Stimulated activated memory B cell treated with anti-CD40 and anti-IgM and Interleukin-4, amounts not matched to agents 10 μg/mL and 1 μg/mL and 100 μg/mL, for 72 hours (primary cell): ENCODE measurements at places on chromosomes 6 and 20.

DNA sequence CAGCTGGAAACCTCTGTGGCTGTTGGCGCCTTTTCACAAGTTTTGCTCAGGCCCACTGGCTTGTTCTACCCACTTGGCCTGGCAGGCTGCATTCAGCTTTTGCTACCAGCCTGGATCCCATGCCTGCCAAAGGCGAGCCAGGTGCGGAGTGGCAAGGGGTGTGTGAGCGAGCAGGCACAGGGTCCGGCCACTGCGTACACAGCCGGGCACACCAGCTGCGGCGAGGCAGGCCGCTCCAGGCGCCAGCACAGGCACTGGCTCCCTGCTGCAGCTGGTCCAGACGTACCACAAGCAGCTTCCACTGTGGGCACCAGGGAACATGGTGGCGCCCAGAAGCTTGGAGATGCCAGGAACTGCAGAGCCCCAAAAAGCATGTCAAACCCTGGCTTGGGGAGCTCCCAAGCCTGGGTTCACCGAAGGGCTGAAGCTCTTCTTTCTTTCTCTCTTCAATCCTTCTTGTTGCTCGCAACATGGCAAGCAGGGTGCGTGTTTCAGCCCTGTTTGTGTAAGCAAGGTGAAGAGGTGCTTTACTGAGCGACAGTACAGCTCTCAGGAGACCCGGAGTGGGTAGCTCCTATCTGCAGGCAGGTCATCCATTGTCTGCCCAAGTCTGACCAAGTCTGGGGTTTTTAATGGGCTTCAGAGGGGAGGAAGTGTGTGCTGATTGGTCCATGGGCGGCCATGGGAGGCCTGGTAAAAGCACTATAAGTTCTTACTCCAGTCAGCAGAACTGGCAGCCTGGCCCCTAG is 32.6 kb upstream of the GRM4 start:
- ATAC-seq = no peak

- no peak for ATAC-seq
These were observed 94.2 kb downstream of the OLIG3 start for GRCh38 chr6:137399881-137400443.

DNA sequence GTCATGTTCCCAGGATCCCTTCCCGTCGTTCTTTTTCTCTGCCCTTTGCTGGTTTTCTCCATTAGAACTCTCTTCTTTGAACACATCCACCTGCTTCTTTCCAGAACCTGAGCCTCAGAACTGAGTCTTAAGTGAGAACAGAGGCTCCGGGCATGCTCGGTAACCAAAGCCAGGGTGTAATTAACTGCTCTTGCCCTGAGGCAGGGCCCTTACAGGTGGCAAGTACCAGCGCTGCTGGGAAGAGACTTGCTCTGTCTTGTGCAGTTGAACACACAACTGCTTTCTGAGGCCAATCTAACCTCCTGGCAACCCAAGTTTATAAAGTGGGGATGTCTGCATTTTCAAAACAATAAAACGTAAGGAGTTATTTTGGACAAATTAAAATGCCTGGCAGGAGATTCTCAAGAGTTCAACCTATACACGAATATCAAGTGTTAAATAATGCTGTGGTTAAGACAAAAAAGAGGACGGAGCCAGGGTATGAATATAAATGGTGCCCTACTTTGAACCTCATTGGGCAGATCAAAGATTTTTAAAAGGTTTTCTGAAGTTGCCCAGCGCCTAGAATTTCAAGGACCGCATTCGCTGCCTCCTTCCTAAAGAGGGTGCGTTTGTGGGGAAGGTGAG is 12.4 kb upstream of the DEK start:
- no peak for ATAC-seq

DNA sequence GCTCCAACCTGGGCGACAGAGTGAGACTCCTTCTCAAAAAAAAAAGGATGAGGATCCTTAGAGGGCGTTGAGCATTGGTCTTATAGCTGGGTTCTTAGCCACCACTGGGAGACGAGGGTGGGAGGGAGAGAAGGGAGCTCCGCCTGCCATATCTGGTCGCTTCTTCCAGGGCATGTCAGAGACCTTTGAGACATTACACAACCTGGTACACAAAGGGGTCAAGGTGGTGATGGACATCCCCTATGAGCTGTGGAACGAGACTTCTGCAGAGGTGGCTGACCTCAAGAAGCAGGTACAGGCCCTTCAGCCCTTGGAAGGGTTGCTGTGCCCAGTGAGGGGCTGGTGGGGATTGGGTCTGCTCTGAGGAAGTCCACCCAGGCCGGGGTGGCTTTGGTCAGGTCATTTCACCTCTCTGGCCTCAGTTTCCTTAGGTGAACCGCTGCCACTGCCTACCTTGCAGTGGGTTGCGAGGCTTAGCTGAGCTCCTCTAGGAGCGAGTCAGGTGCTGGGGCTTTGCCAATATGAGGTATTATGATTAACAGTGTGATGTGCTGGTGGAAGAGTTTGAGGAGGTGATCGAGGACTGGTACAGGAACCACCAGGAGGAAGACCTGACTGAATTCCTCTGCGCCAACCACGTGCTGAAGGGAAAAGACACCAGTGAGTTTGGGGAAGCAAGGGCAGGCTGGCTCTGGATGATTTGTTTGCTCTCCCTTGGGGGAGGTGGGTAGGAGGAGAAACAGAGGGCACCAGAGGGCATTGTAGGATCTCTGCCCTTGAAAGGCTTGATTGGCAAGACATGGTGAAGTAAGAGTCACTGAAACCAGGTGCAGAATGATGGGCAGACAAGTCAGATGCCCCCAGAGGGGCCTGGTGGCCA is 8.5 kb downstream of the CNPY3 start:
- no peak for ATAC-seq

GRCh38 chr20:9227896-9228615 is 159.2 kb downstream of the PLCB4 start:
- ATAC-seq = no peak

GRCh38 chr6:15654250-15654649 is 8.6 kb downstream of the DTNBP1 start:
- ATAC-seq = no peak

- no peak for ATAC-seq
These were observed 90.0 kb upstream of the IFNGR1 start for GRCh38 chr6:137309078-137309762.

GRCh38 chr6:74603322-74604076 is 602.4 kb downstream of the COL12A1 start:
- ATAC-seq = peak; percentile 31

GRCh38 chr6:30511169-30511546 is 21.8 kb downstream of the HLA-E start:
- no peak for ATAC-seq

DNA sequence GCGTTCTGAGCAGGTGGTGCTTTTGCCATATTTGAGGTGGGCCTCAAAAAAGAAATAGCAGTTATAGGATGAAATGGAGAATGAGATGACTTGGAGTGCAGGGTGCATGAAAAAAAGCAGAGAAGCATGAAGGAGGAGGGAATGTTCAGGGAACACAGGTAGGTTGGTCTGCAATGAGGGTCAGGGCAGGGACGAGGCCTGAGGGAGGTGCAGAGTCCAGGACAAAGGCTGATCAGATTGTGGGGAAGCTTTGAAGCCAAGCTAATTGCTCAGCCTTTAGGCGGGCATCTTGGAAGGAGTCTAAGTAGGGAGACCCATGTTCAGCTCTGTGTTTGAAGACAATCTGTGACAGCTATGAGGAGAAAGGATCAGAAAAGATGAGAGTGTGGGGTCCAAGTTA is 12.0 kb downstream of the TRAM2 start:
- no peak for ATAC-seq

GRCh38 chr6:111566873-111567517 is 38.7 kb downstream of the TRAF3IP2 start:
- ATAC-seq = no peak

DNA sequence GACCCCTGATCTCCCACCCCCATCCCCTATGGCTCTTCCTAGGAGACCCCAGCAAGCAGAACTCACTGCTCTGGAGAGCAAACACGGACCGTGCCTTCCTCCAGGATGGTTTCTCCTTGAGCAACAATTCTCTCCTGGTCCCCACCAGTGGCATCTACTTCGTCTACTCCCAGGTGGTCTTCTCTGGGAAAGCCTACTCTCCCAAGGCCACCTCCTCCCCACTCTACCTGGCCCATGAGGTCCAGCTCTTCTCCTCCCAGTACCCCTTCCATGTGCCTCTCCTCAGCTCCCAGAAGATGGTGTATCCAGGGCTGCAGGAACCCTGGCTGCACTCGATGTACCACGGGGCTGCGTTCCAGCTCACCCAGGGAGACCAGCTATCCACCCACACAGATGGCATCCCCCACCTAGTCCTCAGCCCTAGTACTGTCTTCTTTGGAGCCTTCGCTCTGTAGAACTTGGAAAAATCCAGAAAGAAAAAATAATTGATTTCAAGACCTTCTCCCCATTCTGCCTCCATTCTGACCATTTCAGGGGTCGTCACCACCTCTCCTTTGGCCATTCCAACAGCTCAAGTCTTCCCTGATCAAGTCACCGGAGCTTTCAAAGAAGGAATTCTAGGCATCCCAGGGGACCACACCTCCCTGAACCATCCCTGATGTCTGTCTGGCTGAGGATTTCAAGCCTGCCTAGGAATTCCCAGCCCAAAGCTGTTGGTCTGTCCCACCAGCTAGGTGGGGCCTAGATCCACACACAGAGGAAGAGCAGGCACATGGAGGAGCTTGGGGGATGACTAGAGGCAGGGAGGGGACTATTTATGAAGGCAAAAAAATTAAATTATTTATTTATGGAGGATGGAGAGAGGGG is 1.4 kb downstream of the LTA start:
- ATAC-seq = no peak

DNA sequence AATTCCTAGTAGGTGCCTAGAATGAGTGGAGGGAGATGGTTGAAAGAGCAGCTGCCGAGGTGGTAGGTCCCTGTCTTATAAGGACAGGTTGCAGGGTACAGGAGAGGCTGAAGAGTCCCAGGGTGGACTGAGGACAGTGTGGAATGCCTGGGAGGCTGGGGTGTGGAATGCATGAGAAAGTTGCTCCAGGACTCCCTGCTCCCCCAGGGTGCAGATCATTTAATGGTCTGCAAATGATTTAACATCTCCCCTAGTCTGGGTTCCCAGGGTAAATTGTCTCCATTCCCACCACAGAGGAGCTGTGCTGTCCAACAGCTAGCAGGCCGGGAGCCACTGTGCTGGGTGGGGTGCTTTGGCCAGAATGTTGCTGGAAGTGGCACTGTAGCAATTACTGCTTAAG is 76.0 kb downstream of the CD83 start:
- ATAC-seq = no peak

DNA sequence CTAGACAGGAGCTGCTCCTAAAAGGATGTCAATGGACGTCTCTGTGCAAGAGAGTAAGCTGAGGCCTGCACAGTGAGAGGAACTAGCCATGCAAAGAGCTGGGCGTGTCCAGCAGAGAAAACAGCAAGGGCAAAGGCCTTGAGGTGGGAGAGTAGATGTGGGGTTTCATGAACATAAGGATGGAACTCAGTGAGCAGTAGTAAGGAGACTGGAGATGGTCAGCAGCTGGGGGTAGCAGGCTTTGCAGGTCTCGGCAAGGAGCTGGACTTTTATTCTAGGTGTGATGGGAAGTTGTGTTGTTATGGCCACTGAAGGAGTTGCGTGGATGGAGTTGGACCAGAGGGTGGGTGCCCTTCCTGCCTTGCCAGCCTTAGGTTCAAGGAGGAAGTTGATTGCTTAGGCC is 90.7 kb upstream of the SIRPA start:
- no peak for ATAC-seq

DNA sequence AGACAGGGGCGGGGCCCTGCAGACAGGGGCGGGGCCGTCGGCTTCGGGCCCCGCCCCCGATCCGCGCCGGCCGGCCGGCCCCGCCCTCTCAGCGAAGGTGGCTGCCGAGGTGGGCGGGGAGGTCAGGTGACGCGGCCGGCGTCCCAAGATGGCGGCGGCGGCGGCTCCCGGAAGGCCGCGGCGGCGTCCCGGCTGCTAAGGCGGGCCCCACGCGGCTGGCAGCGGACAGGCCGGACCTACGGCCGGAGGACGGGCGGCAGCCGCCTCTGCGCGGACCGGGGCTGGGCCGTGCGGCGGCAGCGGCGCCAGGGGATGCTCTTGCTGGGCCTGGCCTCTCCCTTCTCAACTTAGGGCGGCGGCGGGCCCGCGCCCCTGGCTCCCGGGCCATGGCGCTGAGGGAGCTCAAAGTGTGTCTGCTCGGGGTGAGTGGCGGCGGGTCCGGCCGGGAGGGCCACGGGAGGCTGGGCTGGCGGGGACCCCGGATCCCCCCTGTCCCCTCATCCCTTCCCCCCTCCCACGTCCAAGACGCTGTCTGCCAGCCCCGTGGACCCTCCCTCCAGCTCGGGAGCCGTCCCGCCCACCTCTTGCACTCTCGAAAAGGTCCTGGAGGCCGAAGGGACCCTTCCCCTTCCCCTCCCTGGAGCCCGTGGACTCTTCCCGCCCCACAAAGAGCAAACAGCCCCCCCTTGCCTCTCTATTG is at the start of gene RAB22A:
Gene RAB22A, plus strand, starts transcription at position 125 of the 700 bp plus-strand sequence. Its CDS starts 262 bp downstream, at position 387.
- ATAC-seq = peak; percentile 83

- no peak for ATAC-seq
These were observed 258.8 kb downstream of the TMEM242 start for GRCh38 chr6:157064502-157064901.

- no peak for ATAC-seq
These were observed 241.1 kb downstream of the FOXC1 start for GRCh38 chr6:1850840-1851157.

GRCh38 chr6:27545271-27546046 is 72.6 kb upstream of the ZNF184 start:
- no peak for ATAC-seq

- no peak for ATAC-seq
These were observed 185.0 kb upstream of the PDE10A start for GRCh38 chr6:165848086-165848426.

DNA sequence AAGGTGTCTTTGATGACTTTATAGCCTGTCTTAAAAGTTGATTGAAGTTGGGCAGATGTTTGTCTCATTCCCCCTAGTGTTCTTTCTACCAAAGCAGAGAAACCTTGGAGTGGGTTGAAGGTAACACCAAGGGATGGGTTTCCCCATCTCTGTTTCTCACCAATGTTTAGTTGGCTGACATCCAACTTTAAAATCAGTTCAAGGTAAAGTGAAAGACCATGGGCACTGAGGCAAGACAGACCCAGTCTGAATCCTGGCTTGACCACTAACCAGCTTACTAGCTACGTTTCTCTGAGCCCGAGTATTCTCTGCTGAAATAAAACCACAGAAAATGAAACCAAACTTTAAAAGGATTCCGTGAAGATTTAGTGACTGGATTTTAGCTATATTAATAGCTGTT is 258.9 kb downstream of the KIF16B start:
- ATAC-seq = peak; percentile 47
